ENCODE measurements at places on chromosomes 5 and 9. TPM values are rescaled to one million over a fixed set of nuclear protein-coding genes. Genes with fewer than 3 reads are reported as not detected.

BSPRY gene
- total RNA-seq, result 14.5 TPM

INIP gene
- total RNA-seq, result 23.2 TPM

- DNase-seq, result peak; percentile 36
These were observed 69.9 kb downstream of the LRSAM1 start for GRCh38 chr9:127520941-127521918.

GRCh38 chr5:124865603-124866354, 119.3 kb upstream of the ZNF608 start:
- no peak for DNase-seq

DNA sequence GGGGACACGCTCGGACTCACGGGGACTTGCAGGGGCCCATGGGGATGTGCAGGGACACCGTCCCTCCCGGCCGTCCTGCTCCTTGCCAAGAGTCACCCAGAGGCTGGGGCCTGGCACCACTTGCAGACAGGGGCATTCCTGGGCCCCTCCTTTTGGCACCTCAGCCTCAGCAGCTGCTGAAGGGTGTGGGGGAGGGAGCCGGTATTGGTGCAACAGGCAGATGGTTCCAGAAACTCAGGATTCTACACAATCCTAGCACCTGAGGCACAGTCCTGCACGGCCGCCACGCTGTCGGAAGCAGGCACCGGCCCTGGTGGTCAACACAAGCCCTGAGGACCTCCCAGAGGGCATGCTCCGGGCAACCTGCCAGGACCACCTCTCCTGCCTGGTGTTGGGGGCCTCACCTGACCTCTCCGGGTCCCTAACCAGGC, 19.3 kb upstream of the SLC12A7 start:
- DNase-seq, result no peak

DNA sequence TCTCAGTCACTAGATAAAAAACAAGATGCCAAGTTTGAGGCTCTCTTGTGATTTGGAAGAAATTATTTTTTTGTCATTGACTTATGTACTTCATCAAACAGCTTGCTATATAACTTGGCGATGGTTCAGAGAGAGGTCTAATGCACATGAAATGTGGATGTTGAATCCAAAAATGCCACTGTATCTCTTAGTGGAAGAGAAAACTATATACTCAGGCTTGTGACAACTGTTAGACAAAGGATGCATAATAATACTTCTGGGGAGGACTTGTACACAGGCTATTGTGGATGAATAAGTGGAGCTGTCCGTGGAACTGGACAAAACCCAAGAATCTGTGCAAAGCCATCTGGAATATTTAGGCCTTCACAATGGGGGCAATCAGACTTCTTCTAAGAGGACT, 162.9 kb upstream of the NMUR2 start:
- DNase-seq, result no peak

DNA sequence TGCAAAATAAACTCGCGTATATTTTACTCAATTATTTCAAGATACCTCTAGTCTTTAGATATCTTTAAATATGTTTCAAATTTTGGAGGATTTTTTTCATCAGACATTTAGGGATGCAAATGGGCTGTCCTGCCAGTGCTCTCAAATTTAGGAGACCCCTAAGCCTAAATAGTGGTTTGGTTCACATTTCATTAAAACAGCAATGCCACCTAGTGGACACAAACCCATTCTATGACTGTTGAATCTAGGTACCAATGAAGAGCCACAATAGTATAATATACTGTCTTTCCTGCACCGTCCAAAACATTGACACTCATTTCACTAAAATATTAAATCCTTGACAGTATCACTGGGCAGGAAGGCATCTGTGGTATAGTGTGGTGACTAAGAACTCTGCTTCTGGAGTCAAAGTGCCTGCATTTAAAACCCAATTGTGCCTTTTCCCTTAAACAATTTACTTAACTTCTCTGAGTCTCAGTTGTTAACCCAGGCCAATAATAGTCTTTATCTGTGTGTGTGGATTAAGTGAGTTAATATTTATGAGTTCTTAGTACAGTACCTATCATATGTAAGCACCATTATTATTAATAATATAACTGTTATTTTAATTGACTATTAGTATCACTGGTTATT, 148.0 kb downstream of the RORB start:
- DNase-seq, result peak; percentile 7

Measured in Calu3 (cell line).